ENCODE measurements at places on chromosomes 4 and X. TPM values are rescaled to one million over a fixed set of nuclear protein-coding genes. Genes with fewer than 3 reads are reported as not detected.

DNA sequence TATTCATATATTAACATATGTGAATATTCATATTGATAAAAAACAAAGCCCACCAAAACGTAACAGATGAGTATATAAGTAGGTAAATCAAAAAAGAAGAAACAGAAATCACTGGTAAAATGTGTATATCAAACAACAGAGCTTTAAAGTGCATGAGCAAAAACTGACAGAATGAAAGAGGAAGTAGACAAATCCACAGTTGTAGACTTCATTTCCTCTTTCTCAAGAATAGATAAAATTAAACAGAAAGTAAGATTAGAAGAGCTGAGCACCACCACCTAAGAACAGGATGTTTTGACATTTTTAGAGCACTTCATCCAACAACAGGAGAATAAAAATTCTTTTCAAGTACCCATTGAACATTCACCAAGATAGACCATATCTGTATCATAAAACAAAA, 64.6 kb downstream of the CNKSR2 start:
- DNase-seq = no peak

GRCh38 chr4:172411149-172411548, 597.9 kb downstream of the GALNTL6 start:
- no peak for DNase-seq

DNA sequence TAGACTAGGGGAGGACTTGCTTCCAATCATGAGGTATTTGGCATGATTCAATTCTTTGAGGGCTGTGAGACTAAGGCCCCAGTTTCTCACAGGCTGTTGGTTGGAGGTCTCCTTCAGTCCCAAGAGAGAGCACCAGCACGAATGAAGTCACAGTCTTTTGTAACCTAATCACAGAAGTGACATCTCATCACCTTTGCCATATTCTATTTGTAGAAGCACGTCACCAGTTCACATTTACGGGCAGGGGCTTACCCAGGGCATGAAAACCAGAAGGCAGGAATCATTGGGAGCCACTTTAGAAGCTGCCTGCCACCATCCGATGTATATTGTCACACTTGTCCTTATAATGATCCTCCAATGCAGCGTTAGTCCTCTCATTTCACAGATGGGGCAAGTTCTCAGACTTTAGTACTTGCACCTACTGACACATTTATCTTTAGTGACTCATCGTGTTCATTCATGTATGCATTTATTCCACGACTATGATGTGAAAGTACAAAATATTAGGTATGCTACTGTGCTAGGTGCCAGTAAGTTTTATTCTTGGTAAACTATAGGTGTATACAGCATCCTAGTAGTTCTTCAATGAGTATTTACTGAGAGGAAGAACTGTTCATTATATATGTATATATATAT, 163.8 kb upstream of the PGRMC2 start:
- DNase-seq = no peak

GRCh38 chrX:72316408-72317110, 10.8 kb upstream of the CITED1 start:
- no peak for DNase-seq

GRCh38 chr4:183637461-183637860, 21.5 kb downstream of the RWDD4 start:
- DNase-seq = no peak

RHOXF2 gene
- total RNA-seq = 0.18 TPM

MYOZ2 gene
- total RNA-seq = 0.06 TPM

GAGE12H gene
- not detected for total RNA-seq

NLGN4X gene
- total RNA-seq = 2.8 TPM

RHOXF2B gene
- total RNA-seq = not detected

FAT4 gene
- total RNA-seq = 4.7 TPM

P2RY8 gene
- total RNA-seq = 7.0 TPM
